ENCODE measurements at places on chromosomes 4 and X.
A peak's percentile ranks its signal among the peaks of the same experiment; 100 is the strongest.

DNA sequence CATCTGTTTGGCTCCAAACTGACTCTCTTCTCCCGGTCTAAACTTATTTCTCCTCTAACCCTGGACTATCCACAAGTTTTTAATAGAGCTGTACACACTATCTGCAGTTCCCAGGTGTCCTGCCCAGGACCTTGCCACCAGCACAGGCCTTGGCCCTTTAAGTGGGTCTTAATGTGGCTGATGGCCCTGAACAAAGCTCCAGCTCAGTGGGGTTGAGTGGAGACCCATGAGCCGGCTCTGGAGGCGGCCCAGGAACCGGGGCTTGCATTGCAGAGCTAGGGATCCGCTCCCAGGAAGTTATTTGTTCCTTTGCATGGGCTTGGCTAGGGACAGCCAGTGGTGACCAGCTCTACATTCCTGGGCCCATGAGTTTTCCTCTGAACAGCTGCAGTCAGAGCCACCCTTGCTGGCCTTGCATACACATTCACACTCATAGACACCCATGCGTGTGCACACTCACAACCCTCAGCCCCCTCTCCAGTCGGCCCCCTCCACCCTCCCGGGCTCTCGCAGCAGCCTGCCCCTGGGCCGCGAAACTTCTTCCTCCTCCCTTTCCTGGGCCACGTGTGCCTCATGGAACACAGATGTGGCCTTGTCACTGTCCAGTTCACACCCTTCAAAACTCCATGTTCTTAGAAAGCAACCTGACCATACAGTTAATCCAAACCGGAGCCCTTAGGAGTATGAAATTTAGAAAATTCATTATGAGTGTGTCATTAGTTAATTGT lies 58.2 kb downstream of the GPR143 start:
- DNase-seq = no peak

- no peak for DNase-seq
Observed at GRCh38 chr4:73731968-73732610, 8.3 kb upstream of the CXCL8 start.

- DNase-seq = no peak
Observed at GRCh38 chr4:117971403-117971802, 62.9 kb upstream of the NDST3 start.

- no peak for DNase-seq
Observed at GRCh38 chrX:107700317-107700774, 72.0 kb downstream of the PRPS1 start.

DNA sequence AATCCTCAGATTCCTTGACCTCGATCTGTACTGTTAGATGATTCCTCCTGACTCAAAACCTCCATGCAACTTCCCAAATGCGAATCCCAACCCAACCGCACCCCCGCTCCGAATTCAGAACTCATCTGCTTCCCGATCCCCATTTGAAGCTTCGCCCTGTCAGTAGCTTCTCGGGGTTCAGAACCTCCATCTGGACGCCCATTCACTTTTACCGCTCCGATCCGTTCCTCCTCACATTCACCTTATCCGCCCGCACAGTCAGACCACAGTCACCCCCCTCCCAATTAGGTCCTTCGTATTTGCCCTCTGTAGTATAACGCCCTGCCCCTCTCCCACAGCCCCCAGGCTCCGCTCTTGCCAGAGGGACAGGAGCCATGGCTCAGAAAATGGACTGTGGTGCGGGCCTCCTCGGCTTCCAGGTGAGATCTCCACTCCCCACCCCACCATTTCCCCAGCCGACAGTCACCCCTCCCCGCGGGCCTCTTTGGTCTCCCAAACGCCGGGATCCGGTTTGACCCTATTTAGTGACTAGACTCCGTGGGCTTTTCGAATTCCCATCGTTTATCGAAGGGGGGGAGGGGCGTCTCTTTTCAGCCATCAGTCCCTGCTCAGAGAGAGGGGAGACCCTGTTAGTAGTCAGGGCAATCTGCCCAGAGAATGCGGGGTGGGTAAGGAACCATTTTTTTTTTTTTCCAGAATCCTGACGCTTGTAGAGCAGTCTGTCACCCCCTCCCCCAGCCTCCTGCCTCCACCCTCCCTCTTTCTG lies 691 bp downstream of the MAGED1 start:
- peak; percentile 23 for DNase-seq

GRCh38 chr4:166311169-166311568 lies 438.1 kb downstream of the TLL1 start:
- DNase-seq = no peak

GRCh38 chrX:6661736-6662135 lies 126.8 kb upstream of the VCX3A start:
- no peak for DNase-seq

DNA sequence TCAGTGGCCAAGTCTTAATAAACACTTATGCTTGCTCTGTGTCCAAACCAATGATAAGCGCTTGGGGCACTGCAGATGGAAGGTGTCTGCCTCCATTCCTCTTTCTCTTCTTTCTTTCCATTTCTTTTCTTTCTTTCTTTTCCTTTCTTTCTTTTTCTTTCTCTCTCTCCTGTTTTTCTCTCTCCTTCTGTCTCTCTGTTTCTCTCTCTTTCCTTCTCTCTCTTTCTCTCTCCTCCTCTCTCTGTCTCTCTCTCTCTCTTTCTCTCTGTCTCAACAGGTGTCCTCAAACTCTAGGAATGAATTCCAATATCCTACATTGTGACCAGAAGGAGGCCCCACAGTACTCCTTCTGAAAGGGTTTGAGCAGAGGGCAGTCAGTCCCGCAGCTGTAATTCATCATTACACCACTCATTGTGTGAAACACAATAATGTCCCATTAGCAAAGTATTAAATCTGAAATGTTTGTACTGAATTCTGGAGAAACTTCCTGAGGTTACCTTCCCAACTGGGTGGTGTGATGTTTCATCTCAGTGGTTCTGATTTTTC lies 66.5 kb upstream of the PAGE1 start:
- no peak for DNase-seq

- DNase-seq = no peak
Observed at GRCh38 chrX:132270699-132271098, 51.5 kb upstream of the RAP2C start.

DNA sequence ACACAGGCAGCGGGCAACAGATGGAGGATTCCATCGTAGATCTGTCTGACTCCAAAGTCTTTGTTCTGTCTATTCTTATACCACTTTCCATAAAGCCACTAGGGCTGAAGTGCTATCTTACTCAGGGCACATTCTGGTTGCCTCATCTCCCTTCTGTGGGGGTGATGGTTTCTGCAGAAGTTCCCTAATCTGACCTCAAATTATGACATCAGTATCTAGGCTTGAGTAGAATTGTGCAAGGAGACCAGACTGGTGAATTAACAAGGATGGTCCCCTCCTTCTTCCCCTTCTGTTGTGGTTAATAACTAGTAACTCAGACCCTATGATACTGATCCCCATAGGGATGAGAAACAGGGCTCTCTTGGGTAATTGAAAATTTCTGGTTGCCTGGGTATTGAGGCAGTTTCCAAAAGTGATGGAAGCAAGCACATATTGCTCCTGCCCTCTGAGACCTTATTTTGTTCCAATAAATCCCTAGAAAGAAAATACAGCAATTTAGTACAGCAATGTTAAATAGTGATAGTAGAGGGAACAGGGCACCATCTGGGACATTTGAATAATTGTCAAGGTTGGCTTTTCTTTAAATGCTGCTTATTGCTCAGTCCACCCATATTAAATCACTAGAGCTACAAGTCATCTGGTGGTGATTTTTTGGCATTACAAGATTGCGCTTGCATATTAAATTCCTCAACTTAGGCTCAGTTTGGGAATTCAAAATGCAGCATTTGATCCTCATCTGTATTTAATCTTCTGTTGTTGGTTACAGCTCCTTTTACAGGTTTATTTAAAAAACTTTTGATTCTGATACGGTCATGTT lies 57.3 kb upstream of the AP1S2 start:
- no peak for DNase-seq

- DNase-seq = peak; percentile 84
Observed at GRCh38 chr4:168604496-168605373, 107.9 kb downstream of the PALLD start.

GRCh38 chrX:40912166-40912565 lies 173.1 kb upstream of the USP9X start:
- DNase-seq = no peak

DNA sequence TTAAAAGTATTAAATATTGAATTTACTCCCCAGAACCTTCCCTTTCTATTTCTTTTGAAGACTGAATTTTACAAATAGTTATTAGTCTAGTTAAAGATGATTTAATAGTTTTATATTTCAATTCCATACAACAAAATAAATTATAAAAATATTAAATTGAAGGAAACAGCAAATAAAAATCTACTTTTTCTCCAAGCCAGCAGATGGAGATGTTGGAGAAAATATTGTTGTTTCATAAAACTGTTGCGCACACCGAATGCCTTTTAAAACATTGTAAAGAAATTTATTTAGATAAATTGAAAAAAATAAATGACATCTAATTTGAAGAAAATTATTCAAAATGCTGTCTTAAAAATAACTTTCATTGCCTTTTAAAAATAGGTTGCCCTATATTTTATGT lies 5.5 kb downstream of the GRIA2 start:
- no peak for DNase-seq

DNA sequence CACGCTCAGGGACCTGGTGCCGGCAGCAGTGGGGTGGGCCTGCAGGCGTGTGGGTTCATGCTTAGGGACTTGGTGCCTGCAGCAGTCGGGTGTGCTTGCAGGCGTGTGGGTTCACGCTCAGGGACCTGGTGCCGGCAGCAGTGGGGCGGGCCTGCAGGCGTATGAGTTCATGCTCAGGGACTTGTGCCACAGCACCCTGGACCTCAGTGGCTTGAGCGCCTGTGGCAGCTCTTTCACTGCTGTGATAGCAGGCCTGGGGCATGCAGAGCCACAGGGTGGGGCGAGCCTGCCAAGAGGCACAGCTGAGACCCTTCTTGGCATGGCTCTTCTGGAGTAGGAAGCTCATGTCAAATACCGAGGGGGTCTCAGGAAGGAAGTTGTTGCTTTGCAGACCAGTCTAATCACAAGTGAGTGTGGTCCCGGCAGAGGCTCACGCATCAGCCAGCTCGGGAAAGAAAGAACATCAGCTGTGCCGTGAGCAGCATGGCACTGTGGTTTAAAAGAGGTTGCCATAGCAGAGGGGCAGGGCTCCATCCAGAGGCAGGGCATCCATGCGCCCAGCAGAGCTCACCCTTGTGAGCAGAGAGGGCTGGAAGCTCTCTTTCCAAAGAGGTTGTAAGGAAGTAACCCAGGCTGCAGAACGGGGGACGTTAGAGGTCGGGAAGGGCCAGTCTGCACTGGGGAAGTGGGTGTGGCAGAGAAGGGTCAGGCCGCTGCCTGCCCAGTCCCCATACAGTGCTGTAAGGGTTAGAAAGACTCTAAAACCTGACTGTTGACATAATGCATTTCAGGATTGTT lies 21.1 kb downstream of the PIGG start:
- no peak for DNase-seq

DNA sequence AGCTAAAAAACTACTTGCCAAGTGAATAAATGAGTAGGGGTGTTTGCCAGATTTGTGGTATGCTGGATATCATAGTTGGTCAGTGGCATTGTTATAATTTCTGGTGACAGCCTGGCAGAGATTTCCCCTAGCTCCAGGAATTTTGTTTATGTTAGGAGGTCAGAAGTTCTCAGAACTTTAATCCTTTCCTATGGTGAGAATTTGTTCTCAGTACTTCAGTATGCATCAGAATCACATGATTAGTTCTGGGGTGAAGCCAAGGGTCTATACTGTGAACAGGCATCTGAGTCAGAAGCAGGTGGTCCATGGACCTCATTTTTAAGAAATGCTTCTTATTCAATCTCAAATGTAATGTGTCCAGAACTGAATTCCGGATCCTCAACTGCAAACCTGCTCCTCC lies 10.5 kb downstream of the RASSF6 start:
- no peak for DNase-seq

- no peak for DNase-seq
Observed at GRCh38 chrX:39828971-39829370, 268.8 kb downstream of the BCOR start.

DNA sequence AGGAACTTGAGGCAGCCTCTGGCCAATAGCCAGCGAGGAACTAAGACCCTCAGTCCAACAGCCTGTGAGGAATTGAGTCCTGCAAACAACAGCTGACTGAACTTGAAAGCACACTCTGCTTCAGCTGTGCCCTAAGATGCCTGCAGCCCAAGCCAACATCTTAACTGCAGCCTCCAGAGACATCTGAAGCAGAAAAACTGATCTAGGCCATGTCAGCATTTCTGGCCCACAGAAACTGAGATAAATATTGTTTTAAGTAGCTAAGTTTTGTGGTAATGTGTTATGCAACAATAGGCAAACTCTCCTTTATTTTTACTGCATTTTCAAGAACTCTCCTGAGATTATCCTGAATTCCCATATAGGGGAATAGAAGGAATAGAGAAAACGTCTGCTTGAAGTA lies 24.4 kb upstream of the PIGA start:
- no peak for DNase-seq

All from neuronal stem cell (in vitro differentiated cells).